ENCODE measurements at places on chromosomes 6 and 20.

- DNase-seq = no peak
Measured at GRCh38 chr20:37611346-37611745, 82.5 kb upstream of the CTNNBL1 start.

DNA sequence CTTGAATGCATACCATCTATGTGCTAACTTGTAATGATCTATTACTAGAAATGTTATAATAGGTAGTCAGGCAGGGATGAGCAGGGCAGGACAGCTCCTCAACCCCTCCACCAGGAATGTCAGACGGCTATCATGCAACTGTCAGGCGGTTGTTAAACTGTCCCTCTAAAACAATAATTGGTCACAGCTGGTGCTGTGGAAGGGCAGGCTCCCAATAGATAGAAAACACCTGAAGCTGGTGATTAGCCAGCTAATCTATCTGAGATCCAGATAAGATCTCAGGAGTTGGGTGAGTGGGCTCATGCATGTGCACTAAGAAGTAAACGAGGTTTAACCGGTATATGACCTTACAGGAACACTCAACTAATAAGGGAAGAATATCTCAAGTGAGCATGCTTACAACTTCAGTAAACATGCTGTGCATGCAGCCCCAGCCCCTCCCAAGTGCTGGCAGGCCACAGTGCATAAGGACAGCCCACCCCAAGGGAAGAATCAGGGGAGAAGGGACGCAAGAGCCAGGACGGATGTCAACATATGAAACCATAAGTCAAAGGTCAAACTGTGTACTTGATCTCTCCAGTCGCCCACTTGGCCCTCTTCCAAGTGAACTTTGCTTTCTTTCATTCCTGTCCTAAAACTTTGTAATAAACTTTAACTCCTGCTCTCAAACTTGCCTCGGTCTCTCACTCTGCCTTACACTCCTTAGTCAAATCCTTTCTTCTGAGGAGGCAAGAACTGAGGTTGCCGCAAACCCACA, 566.2 kb upstream of the NRSN1 start:
- no peak for DNase-seq

DNA sequence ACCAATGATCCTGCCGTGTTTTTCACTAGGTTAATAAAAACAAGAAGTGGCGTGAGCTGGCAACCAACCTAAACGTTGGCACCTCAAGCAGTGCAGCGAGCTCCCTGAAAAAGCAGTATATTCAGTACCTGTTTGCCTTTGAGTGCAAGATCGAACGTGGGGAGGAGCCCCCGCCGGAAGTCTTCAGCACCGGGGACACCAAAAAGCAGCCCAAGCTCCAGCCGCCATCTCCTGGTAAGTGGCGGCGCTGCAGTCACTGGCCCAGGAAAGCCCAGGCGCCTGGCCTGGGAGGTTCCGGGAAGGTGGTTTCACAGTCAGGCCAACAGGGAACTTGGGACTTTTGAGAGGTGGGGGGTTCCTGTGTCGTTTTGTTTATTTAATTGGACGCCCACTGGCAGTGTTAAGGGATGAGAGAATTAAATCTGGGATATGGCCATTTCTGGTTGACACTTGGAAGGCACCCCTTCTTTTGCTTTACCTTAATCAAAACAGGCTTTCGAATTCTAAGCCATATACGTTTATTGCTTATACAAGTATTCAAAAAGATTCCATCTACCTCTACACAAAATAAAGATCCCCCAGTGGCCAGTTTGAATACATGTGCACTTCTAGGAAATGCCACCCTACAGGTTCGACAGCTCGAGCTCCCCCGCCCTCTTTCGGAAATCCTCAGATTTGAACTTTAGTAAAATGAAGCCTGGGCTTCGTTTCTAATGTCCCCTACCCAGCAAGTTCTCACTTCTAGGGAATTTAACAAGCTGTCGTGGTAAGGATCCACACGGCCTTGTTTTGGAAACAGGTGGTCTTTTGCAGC, 138.9 kb downstream of the TMEM242 start:
- DNase-seq = no peak

DNA sequence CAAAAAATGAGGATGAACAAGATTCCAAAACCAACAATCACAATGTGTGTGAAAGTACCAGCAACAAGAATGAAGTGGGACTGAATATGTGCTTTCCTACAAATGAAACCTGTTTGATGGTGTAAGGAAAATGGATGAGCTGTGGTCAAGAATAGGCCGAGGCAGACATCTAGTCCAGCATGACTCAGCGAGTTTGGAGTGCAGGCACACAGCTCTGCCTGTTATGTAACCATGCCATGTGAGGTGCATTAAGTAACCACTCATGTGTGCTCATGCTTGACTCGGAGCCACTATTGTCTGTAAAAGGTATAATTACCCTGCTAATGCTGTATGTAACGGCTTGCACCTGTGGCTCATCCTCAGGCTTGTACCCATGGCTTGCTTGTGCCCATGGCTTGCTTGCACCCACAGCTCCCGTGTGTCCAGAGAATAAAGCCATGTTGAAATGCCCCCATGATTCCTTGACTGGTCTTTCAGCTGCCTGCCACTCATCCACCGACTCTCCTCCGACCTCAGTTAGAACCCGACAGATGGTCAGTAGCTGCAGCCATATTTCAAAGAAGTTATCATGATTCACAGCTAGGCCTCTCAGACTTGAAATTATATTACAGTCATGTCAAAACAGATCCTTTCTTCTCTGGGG, 98.7 kb downstream of the BACH2 start:
- DNase-seq = no peak

- no peak for DNase-seq
Measured at GRCh38 chr6:160261991-160262680, 3.5 kb upstream of the SLC22A2 start.

- DNase-seq = peak; percentile 93
Measured at GRCh38 chr6:163634211-163635171, 220.0 kb downstream of the QKI start.

- no peak for DNase-seq
Measured at GRCh38 chr20:8842525-8842924, 226.4 kb upstream of the PLCB4 start.

GRCh38 chr20:10297684-10298240, 79.1 kb downstream of the SNAP25 start:
- no peak for DNase-seq

DNA sequence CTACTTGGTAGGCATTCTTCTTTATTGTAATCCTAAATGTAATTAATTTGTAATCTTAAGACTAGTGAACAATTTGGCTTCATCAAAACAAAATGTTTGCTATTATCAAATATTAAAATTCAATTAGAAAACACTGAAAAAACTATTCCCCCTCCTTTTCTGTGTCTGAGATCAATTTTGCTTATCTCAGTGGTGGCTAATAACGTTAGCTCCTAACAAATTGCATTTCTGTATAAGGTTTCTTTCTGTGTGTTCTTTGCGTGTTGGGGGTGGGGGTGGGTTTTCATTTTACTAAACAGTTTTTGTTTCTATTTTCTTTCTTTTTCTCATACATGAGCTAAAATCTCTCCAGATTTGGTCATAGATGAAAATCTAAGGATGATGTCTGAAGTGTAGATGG, 54.0 kb upstream of the EYA4 start:
- no peak for DNase-seq

GRCh38 chr6:130240232-130240631, 17.5 kb upstream of the SAMD3 start:
- no peak for DNase-seq

GRCh38 chr20:20018366-20018765, 1.2 kb downstream of the NAA20 start:
- no peak for DNase-seq

DNA sequence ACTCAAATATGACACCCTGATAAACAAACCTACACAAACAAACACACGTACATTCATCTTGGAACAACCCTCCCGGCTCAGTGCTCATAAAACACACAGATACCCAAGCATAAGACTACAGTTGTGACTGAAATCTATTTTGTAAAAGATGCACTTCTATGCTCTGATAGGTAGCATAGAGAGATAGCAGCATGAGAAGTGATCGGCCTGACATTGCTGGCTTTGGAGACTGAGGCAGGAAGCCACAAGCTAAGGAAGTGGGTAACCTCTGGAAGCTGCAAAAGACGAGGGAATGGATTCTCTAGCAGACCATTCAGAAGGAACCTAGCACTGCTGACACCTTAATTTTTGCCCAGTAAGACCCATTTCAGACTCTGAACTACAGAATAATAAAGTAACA, 1.6 kb upstream of the RNF39 start:
- DNase-seq = no peak

DNA sequence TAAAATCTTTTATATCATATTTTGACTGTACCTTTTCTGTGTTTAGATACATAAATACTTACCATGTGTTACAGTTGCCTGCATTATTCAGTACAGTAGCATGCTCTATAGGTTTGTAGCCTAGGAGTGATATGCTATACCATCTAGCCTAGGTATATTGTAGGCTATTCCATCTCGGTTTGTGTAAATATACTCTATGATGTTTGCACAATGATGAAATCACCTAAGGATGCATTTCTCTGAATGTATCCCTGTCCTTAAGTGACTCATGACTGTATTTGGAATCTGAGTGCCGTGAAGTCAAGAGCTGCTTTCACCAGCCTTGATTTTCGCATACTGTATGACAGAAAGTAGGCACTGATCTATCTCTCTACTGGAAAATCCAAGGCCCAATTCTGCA, 129.9 kb downstream of the UTRN start:
- DNase-seq = peak; percentile 14

DNA sequence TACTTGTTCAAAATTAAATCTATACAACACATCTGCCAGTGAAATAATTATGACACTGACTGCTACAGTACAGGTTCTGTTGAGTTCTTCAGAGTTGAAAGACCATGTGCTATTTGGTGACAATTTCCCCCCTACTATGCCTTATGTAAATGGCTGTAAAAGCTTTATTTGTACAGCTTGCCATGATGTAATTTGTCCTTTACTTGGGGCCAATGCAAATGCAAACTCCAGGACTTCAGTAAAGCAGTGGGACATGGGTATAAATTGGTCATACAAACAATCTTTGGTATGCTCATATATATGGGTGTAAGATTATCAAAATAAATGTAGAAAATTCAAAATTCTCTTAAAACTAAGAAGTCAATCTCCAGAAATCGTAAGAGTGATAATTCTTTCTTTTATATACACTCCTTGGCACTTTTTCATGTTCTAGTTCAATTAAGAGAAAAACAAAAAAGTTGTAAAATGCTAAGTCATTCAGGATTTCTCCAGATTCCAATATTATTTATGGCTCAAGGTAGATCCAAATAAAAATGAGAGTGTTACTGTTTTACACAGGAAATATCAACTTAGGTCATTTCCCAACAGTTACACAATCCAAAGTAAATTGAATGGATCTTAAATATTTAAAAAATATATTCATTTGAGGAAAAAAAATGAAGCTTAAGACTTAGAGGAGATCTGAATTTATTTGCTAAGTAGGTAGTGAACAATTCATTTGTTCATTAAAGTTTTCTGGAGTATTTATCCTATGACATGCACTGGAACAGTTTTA, 1310.5 kb upstream of the CITED2 start:
- DNase-seq = peak; percentile 92

DNA sequence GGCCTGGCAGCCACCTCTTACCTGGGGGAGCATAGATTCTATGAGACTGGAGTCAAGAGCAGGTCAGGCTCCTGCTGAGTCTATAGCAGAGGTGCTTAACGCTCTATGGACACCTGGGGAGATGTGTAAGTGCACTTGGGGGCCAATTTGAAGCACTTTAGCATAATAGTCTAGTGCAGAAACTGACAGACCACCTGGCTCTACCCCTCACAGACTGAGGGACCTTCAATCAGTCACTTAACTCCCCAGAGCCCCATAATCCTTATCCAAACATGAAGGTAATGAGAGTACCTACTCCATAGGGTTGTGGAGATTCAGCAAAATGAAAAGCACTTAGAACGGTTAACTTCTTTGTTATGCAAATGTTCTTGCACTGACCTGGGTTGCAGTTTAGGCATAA, 87.3 kb upstream of the SLC22A16 start:
- no peak for DNase-seq

DNA sequence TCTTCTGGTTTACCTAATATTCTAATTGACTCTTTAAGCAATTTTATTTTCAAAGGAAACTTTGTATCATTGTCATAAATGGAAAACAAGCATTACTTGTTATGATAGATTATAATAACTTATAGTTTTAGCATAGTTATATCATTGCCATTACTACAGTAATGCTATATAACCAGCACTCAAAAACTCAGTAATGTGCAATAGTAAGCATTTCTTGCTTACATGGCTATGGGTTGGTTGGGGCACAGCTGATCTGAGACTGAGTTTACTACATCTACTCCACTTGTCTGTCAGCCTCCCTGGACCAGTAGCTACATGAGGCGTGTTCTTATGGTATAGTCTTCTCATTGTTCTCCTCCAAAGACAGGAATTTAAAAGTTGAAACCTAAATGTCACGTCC, 1085.6 kb upstream of the FLRT3 start:
- DNase-seq = no peak

DNA sequence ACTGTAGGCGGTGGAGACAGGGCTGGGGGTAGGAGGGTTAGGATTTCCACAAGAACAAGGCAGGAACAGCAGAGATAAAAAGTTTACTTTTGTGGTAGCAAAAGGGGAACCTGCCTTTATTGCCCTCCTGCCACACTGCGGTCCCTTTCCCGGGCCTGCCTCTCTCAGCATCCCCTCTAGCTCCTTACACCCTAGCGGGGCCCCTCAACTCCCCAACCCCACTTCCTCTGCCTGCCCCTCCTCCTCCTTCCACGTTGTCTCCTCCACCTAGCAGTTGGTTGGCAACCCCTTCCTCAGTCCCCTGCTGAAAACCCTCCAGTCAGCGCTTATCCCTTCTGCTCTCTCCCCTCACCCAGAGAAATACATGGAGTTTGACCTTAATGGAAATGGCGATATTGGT, 714 bp downstream of the AIF1 start:
- DNase-seq = no peak

- no peak for DNase-seq
Measured at GRCh38 chr20:58585753-58586540, 65.1 kb upstream of the STX16 start.

DNA sequence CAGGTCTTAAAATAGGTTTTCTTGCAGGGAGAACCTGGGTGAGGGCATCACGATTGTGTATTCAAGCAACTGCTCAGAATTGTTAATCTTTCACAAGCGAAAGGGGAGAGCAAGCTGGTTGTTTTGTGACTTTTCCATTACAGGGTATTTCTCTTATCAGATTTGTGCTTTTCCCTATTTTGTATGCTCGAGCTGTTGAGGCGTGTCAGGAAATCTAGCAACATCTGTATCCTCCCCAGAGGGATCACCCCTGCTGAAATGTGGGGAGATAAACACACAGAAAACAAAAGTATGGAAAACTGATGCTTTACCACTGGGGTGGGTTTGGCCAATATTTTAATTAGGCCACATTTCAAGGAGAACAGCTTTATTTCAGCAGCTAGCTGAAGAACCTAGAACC, 187.0 kb downstream of the DTNBP1 start:
- no peak for DNase-seq

DNA sequence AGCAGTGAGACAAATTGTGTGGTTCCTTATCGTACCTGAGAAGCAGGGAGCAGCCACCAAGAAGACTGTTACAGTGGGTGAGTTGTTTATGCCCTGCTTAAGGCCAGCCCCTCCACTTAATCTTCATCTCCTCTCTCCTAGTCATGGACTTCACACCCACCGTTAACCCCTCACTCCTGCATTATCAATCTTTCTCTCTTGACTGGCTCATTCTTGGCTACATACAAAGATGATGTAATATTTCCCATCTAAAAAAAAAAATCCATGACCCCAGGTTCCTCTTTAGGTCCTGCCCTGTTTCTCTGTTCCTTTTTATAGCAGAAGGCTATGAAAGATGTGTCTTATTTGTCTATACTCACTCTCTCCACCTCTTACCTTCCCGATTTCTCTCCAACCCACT, 72.4 kb downstream of the SHLD1 start:
- DNase-seq = no peak
